Ovary (tissue), 10 donors: ENCODE measurements at places on chromosomes 13 and 19. TPM values are rescaled to one million over a fixed set of nuclear protein-coding genes. Genes with fewer than 3 reads are reported as not detected.

Gene LIG4
- polyA plus RNA-seq, result 6.6 TPM

Gene SLC10A2
- not detected for polyA plus RNA-seq

Gene ACTL9
- not detected for polyA plus RNA-seq

Gene KLK14
- polyA plus RNA-seq, result 0.10 TPM

Gene ZNF865
- polyA plus RNA-seq, result 10.5 TPM

Gene IZUMO2
- polyA plus RNA-seq, result not detected

Gene SIGLEC11
- 113 TPM for polyA plus RNA-seq

Gene ALOX5AP
- 7.8 TPM for polyA plus RNA-seq

Gene LPAR6
- polyA plus RNA-seq, result 21.3 TPM

Gene LGI4
- 11.9 TPM for polyA plus RNA-seq

Gene CYP4F8
- polyA plus RNA-seq, result not detected

Gene IQCN
- 2.5 TPM for polyA plus RNA-seq

Gene TMEM150B
- 0.55 TPM for polyA plus RNA-seq

Gene KCNN4
- 0.28 TPM for polyA plus RNA-seq

Gene ZNF132
- 5.9 TPM for polyA plus RNA-seq

Gene IFNL1
- polyA plus RNA-seq, result not detected

Gene COG3
- 17.1 TPM for polyA plus RNA-seq

Gene HIPK4
- not detected for polyA plus RNA-seq

Gene FFAR2
- polyA plus RNA-seq, result 0.32 TPM

Gene CRX
- not detected for polyA plus RNA-seq

Gene TMEM143
- 4.1 TPM for polyA plus RNA-seq

Gene BRSK1
- polyA plus RNA-seq, result 5.0 TPM

Gene PTGIR
- polyA plus RNA-seq, result 1.8 TPM

Gene KCNJ14
- 0.63 TPM for polyA plus RNA-seq

Gene TNFSF13B
- 5.9 TPM for polyA plus RNA-seq

Gene CYP2A6
- 1.2 TPM for polyA plus RNA-seq

Gene HIF3A
- 37.9 TPM for polyA plus RNA-seq

Gene APOC4
- not detected for polyA plus RNA-seq

Gene GRIK5
- 2.9 TPM for polyA plus RNA-seq

Gene C2CD4C
- not detected for polyA plus RNA-seq

Gene ZNF776
- 10.2 TPM for polyA plus RNA-seq

Gene SCAMP4
- polyA plus RNA-seq, result 31.1 TPM

Gene FUT3
- polyA plus RNA-seq, result 0.04 TPM

Gene CGB2
- not detected for polyA plus RNA-seq

Gene PSG11
- not detected for polyA plus RNA-seq

Gene KANK3
- polyA plus RNA-seq, result 0.73 TPM

Gene TMPRSS9
- polyA plus RNA-seq, result 0.05 TPM

Gene ZNF480
- 8.3 TPM for polyA plus RNA-seq

Gene RAVER1
- 18.2 TPM for polyA plus RNA-seq

Gene SRRM5
- 0.50 TPM for polyA plus RNA-seq

Gene DENND1C
- polyA plus RNA-seq, result 1.2 TPM

Gene TTYH1
- 1.3 TPM for polyA plus RNA-seq

Gene PSG1
- polyA plus RNA-seq, result not detected

Gene PBX4
- 0.73 TPM for polyA plus RNA-seq

Gene PDX1
- polyA plus RNA-seq, result not detected

Gene PLPPR3
- polyA plus RNA-seq, result 0.18 TPM

Gene SYT5
- polyA plus RNA-seq, result not detected

Gene SIGLEC8
- 0.05 TPM for polyA plus RNA-seq

Gene VSIG10L
- 4.4 TPM for polyA plus RNA-seq
